Stimulated activated effector memory CD8-positive, alpha-beta T cell treated with anti-CD3 and anti-CD28 coated beads, Interleukin-12 subunit alpha, Interleukin-12 subunit beta, amount 100 ng/mL, for 72 hours (primary cell): ENCODE measurements at places on chromosomes 1 and 21.
A peak's percentile ranks its signal among the peaks of the same experiment; 100 is the strongest.

DNA sequence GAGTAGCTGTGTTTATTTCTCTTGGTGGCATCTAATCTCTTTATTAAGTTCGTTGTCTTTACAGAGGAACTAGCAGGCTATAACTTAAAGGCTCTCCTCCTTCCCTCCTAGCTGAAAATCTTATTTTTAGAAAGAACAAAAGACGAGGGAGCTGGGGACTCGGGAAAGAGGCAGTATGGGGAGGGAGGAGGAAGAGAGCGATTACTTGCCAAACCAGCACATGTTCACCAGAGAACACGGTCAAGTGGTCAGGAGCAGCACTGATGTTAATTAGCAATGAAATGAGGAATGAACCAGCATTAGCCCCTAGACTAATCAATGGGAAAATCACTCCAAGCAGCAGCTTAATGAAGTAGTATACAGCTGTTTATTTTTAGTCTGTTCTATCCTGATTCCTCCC is 171.3 kb upstream of the ESRRG start:
- no peak for DNase-seq

GRCh38 chr1:204989266-204990058 is 53.5 kb upstream of the CNTN2 start:
- peak; percentile 75 for DNase-seq

- no peak for DNase-seq
Observed at GRCh38 chr1:33346533-33346926, 25.6 kb upstream of the A3GALT2 start.

DNA sequence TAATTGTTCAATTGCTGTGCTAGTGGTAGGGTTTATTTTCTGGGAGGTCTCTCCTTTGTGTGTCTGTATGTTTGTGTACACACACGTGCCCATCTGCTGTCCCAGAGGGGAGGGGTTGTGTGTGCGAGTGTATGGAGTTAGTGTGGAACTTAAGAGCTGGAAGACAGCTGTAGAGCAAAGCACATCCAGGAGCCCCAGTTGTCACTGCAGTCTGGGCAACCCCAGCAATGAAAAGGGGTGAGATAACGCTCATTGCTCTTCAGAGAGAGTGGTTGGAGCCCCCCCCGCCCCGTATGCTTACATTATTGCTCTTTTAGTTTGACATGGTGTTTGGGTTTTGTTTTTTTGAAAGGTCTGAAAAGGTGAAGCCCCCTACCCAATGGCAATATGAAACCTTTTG is 36.9 kb downstream of the NCF2 start:
- DNase-seq = no peak

DNA sequence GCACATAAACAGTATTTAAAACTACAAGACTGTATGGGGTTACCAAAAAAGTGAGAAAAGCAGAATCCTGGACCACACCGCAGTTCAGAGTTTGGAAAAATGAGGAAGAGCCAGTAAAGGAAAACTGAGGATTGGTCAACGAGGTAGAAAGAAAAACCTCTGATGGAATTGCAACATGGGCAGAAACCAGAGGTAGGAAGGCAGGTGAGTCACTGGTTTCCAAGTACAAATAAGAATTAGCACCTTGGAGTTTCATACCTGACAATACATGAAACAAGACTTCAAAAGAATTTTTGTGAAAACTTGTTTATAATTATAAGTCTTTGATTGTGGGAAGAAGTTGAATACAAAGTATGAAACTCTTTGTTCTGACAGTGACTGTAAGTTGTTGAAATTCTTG is 533.7 kb upstream of the DAB1 start:
- no peak for DNase-seq

DNA sequence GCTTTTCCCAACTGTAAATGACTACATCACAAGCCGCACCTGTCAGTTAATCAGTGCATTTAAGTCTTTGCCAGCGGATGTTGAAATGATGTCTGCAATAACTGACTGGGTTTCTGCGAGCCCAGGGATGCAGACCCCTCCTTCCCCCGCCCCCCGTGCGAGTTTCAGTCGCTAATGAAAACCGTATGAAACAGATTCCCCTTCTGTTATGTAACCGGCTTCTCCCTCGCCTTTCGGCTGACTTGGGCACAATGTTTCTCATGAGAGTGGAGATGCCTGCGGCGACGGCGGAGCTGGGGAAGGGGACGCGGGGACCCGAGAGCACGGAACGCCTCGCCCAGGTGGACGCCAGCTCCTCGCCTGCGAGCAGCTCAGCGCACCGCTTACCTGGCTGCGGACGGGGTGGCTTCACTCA is 753 bp downstream of the KCNJ6 start:
- DNase-seq = no peak

DNA sequence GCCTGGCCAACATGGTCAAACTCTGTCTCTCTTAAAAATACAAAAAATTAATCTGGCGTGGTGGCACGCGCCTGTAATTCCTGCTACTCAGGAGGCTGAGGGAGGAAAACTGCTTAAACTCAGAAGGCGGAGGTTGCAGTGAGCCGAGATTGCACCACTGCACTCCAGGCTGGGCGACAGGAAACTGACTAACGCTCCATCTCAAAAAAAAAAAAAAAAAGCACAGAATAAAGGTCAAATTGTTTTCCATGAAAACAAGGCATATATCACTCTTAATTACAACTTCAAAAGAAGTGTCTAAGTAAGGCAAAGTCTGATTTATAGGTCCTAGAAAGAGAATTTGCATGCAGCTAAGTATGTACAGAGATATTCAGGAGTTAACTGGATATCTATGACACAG is 25.6 kb downstream of the EYA3 start:
- DNase-seq = no peak

DNA sequence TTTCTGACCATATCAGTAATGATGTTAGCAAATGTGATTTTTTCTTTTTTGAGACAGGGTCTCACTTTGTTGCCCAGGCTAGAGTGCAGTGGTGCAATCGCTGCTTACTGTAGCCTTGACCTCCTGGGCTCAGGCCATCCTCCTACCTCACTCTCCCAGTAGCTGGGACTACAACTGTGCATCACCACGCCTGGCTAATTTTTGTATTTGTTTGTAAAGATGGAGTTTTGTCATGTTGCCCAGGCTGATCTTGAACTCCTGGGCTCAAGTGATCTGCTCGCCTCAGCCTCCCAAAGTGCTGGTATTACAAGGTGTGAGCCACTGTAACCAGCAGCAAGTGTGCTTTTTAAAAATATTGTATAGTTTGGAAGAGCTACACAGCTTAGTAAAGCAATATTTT is 4.1 kb upstream of the CFAP107 start:
- DNase-seq = no peak

GRCh38 chr1:28370239-28371009 is 884 bp downstream of the PHACTR4 start:
- DNase-seq = no peak

GRCh38 chr1:172477741-172478140 is 33.9 kb upstream of the PIGC start:
- no peak for DNase-seq

GRCh38 chr1:151054971-151055547 is 4.4 kb downstream of the CDC42SE1 start:
- no peak for DNase-seq

DNA sequence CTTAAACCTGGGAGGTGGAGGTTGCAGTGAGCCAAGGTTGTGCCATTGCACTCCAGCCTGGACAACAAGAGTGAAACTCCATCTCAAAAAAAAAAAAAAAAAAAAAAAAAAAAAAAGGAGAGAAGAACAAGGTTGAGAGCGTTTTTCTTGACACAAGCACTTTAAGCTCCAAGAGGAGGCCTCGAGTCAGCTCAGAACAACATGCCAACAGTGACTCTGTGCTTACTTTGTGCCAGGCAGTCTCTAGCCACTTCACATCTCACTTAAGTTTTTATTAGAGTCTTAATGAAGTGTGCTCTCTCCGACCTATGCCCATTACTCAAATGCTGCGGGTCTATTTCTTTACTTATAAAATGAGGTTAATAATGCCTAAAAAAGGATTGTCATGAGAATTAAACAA is 13.0 kb downstream of the ATP1A1 start:
- no peak for DNase-seq

DNA sequence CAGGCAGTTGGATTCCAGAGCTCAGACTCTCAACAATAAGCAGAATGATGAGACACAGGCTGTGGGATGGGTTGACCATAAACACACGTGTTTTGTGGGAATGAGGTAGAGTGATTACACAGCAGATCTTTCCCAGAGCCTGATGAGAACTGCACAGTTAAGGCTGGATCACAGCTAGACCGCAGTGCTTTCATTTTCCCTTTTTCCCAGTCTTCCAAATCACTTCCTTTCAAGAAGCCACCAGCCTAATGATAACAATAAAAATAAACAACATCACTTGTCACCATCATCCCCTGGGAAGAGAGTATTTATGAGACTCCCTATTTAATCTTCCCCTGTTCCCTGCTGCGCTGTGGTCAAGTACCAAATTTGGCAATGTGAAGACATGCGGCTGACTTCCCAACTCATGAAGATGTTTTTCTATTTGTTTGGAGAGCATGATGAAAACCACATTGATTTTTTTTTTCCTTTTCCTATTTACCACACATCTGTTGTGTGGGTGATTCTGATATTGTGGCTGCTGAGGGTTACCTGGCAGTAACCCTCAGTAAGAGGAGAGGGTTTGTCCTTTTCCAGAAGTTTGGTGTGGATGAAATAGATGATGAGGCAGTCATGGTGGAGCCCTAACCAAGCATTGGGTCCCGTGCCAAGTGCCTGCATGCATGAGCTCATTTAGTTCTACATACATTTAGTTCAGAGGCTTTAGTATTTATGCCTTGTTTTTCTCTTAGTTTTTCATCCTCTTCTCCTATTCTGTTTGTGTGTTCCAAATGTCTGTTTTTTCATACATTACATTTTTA is 248.9 kb upstream of the HOOK1 start:
- no peak for DNase-seq

GRCh38 chr1:59083946-59084865 is 212.7 kb upstream of the FGGY start:
- DNase-seq = peak; percentile 54

DNA sequence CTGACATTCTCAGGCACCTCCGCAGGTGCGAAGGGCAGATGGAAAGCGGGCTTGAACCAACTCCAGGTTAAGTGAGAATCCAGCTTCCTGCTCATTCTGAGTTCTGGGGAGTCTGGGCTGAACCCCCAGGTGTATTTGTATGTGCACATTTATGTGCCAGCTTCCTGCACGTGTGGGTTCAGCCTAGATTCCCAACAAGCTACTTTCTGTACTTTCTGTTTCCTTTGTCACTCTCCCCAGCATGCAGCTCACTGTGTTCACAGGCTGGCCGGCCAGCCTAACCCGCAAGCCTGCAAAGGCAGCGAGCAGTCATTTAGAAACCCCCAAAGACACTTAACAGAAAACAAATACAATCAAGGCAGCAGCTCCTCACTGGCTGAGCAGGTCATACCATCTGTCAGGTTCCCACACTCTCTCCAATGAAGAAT is 1.3 kb upstream of the IL19 start:
- DNase-seq = peak; percentile 52

DNA sequence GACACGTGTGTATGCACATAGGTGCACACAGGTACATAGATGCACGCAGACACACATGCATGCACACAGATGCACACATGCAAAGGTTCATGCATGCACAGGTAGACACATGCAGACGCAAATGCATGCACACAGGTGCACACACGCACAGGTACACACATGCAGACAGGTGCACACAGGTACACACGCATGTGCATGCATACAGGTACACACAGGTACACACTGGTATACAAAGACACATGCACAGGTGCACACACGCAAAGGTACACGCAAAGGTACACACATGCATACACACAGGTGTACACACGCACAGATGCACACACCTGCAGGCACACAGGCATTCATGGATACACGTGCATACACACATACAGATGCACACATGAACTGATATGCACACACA is 8.8 kb downstream of the NOC2L start:
- DNase-seq = no peak

DNA sequence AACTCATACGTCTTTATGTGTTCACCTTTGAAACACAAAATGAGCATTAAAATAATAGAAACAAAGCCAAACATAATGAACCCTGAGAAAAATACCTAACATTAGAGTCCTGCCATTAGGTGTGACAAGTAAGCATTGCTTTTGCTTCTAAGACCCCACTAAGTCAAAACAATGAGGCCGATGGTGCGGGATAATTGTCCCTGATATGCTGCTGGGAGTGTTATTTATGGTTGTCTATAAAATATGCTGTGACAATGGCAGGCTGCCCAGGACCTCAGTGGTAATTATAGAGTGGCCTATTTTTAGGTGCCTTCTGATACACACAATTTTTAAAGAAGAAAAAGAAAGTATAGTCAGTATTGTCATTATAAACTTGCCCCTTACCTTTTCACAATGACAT is 1423.1 kb downstream of the AMY1C start:
- no peak for DNase-seq

DNA sequence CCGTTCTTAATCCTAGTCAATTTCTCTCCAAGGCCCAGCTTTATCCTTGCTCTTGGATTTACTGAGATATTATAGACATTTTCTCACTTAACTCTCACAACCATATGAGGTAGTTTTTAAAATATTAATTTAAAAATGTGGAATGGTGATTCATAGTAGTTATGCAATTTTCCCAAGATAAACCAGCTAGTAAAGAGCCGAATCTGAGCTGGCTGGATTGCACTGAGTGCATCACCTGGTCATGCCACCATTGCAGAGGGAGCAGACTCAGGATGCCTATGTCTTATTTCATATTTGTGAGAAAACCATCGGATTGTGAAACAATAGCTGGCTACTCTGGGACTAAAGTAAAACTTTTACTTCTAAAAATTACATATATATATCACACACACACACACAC is 494.0 kb downstream of the KCNT2 start:
- DNase-seq = no peak

GRCh38 chr1:233951804-233952203 is 47.3 kb downstream of the SLC35F3 start:
- no peak for DNase-seq

DNA sequence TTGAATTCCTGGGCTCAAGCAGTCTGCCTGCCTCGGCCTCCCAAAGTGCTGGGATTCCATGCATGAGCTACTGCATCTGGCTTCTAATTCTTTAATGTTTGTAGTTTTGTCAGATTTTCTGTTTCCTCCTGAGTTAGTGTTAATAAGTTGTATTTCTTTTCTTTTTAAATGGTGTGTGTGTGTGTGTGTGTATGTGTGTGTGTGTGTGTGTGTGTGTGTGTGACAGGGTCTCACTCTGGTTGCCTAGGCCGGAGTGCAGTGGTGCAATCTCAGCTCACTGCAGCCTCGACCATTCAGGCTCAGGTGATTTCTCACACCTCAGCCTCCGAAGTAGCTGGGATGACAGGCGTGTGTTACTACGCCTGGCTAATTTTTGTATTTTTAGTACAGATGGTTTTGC is 50.2 kb downstream of the ADARB1 start:
- DNase-seq = no peak

GRCh38 chr1:171180670-171181069 is 4.4 kb upstream of the FMO2 start:
- no peak for DNase-seq
